ENCODE measurements at places on chromosomes 5 and 9. TPM values are rescaled to one million over a fixed set of nuclear protein-coding genes. Genes with fewer than 3 reads are reported as not detected.

DNA sequence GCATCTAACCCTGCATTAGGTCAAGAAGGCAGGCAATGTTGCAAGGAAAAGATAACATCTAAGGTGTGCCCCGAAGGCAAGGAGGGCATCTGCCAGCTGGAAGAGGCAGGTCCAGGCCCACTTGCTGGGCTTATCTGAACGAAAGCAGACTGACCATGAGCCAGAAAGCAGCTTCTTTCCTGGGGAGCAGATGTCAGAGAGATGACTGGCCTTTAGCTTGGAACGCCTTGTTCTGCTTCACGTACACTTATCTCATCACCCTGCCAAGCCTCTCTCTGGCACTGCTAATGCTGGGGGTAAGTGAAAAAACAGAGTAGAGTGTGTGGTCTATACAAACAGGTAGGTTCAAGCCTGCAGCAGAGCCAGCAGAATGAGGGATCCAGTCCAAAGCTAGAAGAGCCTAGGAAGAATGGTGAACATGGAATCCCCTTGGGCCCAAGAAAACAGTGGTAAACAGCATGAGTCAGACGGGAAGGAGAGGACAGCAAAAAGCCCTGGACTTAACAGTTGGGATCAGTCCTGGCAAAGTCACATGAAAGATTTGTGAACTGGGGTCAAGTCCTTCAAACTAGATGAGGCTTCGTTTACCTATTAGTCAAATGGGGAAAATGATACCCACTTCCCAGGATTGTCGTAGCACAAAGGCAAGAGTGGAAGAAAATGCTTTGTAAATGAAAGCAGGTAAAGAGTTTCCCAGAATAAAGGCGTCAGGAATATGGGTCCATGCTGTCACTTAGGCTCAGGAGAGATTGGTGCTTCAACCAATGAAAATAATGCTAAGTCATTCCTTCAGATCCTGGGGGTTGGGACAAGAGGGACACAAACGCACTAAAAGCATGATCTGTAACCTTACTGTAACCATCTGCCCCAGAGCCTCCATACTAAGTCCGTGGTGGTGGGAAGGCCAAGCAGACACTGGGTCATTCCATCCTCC is 200.9 kb downstream of the SLIT3 start:
- H3K27me3 ChIP-seq: no peaks in the 10 kb centered on the region
- no peaks in the 10 kb centered on the region for H3K36me3 ChIP-seq
- no peak for DNase-seq
- H3K4me3 ChIP-seq: no peak overlapping the region
- H3K27ac ChIP-seq: no peak overlapping the region

GRCh38 chr5:97094579-97095317 is 47.7 kb downstream of the LIX1 start:
- no peak overlapping the region for H3K4me3 ChIP-seq
- no peaks in the 10 kb centered on the region for H3K4me1 ChIP-seq
- no peak for DNase-seq
- no peak overlapping the region for H3K27ac ChIP-seq
- H3K27me3 ChIP-seq: peaks cover 4% of the 10 kb centered on the region

- peak; percentile 15 for DNase-seq
- no peaks in the 10 kb centered on the region for H3K4me1 ChIP-seq
- no peaks in the 10 kb centered on the region for H3K36me3 ChIP-seq
- no peak overlapping the region for H3K27ac ChIP-seq
Measured at GRCh38 chr9:87898151-87898550, 15.5 kb downstream of the SPATA31E1 start.

- DNase-seq: no peak
- no peaks in the 10 kb centered on the region for H3K27me3 ChIP-seq
- H3K4me3 ChIP-seq: no peak overlapping the region
- no peaks in the 10 kb centered on the region for H3K36me3 ChIP-seq
- H3K27ac ChIP-seq: no peak overlapping the region
Measured at GRCh38 chr9:137374131-137374845, 48.7 kb downstream of the EXD3 start.

DNA sequence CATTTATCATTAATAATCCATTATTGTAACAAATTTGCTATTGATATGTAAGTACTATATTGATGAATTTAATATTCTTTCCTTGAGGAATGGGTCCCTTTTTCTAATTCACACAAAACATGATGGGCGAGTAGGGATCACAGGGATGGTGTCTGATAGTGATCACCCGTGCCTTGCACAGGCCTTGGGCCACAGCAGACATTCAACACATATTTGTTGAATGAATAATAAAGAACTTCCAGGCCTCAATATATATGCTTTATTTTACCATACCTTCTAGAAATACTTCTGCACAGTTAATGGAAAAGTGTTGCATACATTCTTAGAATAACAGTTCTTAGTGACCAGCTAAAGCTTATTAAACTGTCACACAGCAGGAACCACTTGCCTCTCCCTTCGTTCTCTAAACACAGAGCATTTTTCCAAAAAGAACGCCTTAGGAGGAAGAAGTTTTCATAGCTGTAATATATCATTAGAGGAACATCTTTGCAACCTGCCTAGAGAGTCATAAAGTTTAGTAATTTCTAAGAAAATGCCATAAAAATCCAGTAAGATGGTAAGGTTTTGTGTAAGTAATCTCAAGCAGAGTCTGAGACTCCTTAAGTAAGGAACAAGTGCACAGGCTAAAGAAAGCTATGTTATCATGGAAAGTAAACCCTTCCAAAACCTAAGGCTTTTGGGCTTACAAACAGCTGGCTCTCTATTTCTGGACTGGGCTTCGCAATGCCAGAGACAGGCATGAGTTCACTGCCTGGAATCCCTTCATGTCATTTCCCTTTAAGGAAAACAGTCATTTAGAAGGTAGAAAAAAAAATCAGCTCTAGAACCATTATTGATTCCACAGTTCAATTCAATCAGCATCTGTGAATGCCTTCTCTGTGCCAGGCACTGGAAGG is 17.7 kb downstream of the TTLL11 start:
- H3K4me1 ChIP-seq: no peaks in the 10 kb centered on the region
- H3K27ac ChIP-seq: no peak overlapping the region
- H3K27me3 ChIP-seq: no peaks in the 10 kb centered on the region
- no peak for DNase-seq
- no peaks in the 10 kb centered on the region for H3K36me3 ChIP-seq

SPACA9 gene
- total RNA-seq: 3.1 TPM

PHF24 gene
- 0.17 TPM for total RNA-seq

Data from fibroblast of lung (primary cell).